ENCODE measurements at places on chromosomes 11 and 22. TPM values are rescaled to one million over a fixed set of nuclear protein-coding genes. Genes with fewer than 3 reads are reported as not detected.
A peak's percentile ranks its signal among the peaks of the same experiment; 100 is the strongest.

- no peak for DNase-seq
These were observed 3.4 kb downstream of the DCHS1 start for GRCh38 chr11:6652182-6652581.

DNA sequence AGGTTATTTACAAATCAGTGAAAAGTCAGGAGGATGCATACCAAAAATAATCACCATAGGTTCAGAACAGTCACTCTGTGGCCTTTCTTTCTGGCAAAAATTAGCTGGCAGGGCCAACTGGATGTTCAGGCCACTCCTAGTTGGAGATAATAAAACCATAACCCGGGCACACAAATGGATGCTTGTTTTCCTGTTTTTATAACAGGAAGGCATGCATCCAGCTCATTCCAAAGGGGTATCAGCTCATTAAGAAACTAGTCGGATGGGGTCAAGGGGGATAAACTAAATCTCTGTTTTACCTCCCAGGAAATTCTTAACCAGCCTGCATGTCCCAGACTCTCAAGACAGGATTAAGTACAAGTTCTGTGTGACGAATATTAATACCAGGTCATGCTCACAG is 81.0 kb downstream of the FBXO7 start:
- no peak for DNase-seq

Gene KRTAP5-8
- total RNA-seq: not detected

Gene MIEF1
- 27.2 TPM for total RNA-seq

- no peak for DNase-seq
These were observed 106.3 kb upstream of the TEAD1 start for GRCh38 chr11:12567746-12568460.

DNA sequence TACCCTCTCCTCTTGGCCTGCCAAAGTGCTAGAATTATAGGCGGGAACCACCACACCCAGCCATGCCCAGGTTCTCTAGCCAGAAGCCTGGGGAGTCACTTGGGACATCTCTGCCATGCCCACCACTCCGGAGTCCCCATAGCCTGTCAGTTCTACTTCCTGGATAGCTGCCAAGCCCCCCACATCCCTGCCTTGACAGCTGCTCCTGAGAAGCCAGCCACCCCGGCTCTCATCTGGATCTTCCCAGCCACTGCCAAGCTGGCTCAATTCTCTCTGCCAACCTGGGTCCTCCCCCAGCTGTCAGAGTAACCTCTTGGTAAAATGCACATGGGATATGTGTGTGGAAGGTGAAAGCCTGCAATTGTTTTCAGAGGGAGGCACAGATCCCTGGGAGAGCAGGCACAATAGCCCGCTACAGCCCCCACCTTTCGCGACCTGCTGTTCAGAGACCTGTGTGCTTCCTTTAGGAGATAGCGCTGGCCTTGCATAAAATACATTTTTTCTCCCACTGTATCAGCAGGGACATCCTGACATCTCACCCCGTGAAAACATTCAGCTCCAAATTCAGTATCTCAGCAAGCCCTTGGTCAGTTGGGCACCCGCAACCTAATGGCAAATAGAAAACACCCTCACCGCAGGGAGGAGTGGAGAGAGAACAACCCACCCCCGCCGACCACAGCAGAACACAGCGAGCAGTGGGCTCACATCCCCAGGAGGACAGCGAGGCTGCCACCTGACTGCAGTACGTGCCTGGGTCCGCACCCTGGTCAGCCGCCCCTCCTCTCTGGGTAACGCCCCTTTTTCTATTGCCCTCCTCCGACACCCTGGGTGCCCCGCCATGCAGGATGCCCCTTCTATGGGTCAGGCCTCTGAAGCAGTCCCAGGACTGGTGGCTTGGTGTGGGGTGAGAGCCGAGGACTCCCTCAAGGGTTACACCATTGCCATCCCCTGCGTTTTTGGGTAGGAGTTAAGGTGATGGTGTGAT is 1342.2 kb downstream of the BRD1 start:
- DNase-seq: no peak

DNA sequence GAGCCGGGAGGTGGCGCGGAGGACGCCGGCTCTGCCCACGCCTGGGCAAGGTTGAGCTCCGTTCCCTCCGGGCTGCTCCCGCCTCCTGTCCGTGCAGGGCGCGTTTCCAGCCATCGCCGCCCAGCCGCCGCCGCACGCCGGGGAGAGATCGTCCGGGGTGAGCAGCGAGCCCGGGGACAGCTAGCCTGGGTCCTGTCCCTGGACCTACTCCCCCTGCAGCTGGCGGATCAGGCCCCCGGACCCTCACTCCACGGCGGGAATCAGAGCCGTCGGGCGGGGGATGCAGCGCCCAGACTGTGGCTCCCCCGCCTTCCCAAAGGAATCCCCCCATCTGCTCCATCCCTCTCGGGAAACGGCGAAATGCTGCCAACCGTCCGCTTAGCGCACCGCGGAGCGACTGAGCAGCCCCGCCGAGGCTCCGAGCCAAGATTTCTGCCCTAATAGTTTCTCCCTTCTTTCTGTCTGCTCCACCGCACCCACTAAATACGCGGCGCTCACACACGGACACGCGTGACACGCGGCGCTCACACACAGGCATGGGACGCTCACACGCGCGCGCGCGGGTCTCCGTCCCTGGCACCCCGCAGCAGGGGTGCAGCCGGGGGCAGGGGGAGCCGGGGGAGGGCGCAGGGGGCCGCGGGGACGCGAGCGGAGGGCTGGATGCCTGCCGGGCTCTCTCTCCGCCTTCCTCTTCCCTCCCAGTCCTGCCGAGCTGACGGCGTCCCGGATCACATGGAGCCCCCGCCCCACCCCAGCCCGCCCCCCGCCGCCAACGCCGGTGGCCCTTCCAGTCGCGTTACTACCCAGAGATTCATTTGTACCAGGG is at the start of gene KCNJ5:
Gene KCNJ5, plus strand, starts transcription at position 814 of the 826 bp plus-strand sequence. CDS start 19,918 bp downstream, outside the sequence.
- DNase-seq: peak; percentile 37

Gene CSNK2A3
- total RNA-seq: 1.3 TPM

GRCh38 chr11:81960443-81960842 is 773.2 kb downstream of the FAM181B start:
- DNase-seq: no peak

GRCh38 chr22:39316440-39317083 is 2.9 kb downstream of the RPL3 start:
- DNase-seq: peak; percentile 86

DNA sequence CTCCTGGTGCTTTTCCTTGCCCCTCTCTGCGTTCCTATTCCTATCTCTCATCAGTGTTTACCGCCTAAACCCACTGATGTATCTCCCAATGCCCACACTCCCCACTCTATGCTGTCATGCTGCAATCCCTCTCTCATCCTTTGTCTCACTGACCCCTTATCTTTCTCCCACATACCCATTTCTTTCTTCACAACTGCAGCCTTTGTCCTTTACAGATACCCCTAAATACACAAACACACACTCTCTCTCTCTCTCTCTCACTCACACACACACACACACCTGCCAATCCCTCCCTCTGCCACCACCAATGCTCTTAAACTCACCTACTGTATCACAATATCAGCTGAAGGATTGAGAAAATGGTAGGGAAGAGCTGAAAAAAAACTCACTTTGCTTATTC is 5.3 kb upstream of the OR52B2 start:
- DNase-seq: no peak

- no peak for DNase-seq
These were observed 4.0 kb downstream of the NPAT start for GRCh38 chr11:108218455-108218854.

Data from Daoy (cell line).